Head of caudate nucleus (tissue), 42 donors: ENCODE measurements at places on chromosomes 7 and 10.

GRCh38 chr7:71144963-71145362 is 13.0 kb downstream of the GALNT17 start:
- DNase-seq, result no peak

DNA sequence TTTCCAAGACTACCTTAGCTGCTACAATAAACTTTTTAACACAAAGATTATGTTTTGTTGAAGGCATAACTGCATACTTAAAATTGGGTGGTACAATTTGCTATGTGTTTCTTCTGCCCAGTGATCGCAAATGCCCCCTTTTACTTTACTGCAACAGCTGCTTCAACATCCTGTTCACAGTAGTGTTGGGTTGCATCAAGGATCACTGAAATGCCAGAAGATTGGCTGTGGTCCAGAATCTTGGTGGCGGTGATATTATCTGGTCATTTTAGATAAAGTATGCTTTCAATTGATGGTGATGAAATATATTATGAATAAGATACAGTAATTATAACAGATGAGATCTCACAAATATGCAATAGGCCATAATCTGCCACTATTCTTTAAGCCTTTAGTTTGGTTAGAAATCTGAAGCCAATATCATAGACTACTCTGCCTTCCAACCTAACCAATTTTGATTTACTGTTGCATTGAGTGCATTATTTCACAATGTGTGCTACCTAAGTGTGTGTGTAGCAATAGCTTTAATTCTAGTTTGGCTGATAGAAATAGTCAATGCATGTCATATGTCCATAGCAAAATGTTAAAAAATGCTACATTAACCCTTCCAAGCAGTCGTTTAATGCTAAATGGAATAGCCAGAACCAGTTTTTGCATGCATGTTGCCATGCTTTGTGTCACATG is 29.8 kb upstream of the ING3 start:
- DNase-seq, result no peak

- no peak for DNase-seq
Measured at GRCh38 chr7:93262535-93262934, 30.4 kb downstream of the VPS50 start.

DNA sequence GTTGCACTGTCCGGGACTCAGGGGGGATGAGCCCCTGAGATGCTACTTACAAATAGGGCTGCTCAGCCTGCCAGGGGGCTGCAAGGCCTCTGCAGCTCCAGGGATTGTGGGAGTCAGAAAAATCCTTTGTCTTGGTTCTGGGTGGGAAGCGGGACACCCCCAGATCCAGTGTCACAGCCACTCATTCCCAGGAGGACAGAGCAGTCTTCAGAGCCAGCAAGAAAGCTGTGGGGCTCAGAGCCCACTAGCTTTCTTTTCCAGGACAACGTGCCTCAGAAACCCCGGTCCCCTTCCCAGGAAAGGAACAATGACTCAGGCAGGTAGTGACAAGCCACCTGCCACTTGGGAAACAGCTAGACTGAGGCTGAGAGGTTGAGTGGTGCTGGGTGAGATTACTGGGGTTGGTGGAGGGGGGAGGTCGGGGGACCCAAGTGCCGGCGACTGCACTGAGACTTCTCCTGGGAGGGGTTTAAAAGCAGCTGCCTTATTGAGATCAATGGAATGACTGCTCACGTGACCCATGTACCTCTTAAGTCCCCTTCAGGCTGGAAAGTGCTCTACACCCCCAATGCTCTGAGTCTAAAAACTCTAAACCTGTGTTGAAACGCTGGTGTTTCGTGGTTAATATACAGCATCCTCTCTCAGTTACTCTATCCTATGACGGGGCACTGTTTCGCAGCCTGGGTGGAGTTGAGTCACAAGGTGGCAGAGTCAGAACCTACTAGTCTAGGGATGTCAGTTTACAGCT is 123.6 kb downstream of the UBE2H start:
- DNase-seq, result no peak

- no peak for DNase-seq
Measured at GRCh38 chr10:52452600-52453493, 138.8 kb downstream of the DKK1 start.

DNA sequence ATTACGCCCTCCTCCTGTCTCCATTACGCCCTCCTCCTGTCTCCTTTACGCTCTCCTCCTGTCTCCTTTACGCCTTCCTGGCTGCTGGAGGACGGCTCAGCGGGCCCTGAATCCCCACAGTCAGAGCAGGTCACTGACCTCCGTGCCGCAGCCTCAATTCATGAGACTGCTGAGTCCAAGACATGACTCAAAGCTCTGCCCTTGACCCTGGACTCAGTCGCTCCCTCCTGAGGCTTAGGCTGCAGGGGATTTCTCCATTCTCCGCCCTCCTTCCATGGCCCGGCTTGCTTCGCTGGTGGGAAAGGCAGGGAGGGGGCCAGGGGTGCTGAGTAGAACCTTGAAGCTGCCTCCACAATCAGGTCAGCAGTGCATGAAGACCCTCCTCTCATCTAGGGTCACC is 21.0 kb upstream of the FOXL3 start:
- no peak for DNase-seq

- DNase-seq, result no peak
Measured at GRCh38 chr7:63040966-63041610, 957.6 kb upstream of the ZNF722 start.
